ENCODE measurements at places on chromosomes 16 and 17. TPM values are rescaled to one million over a fixed set of nuclear protein-coding genes. Genes with fewer than 3 reads are reported as not detected.

Gene EPX
- not detected for total RNA-seq

GRCh38 chr16:69273009-69273408, 38.1 kb upstream of the VPS4A start:
- peak; percentile 96 for DNase-seq

Gene TAOK2
- 32.8 TPM for total RNA-seq

- DNase-seq, result no peak
These were observed 4.4 kb downstream of the TMEM204 start for GRCh38 chr16:1537763-1538289.

GRCh38 chr17:64187093-64187895, 57.4 kb upstream of the ERN1 start:
- no peak for DNase-seq

Measured in IMR-90 (cell line).